ENCODE measurements at places on chromosomes 7 and 10.

DNA sequence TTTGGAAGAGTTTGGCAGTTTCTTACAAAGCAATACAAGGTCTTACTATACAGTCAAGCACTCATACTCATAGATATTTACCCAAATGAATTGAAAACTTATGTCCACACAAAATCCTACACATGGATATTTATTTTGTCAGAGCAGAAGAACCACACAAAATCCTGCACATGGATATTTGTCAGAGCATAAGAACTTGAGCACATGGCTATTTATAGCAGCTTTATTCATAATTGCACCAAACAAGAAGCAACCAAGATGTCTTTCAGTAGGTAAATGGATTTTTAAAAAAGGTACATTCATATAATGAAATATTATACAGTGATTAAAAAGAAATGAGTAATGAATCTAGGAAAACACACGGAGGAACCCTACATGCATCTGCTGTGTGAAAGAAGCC, 115.4 kb downstream of the BTAF1 start:
- no peak for DNase-seq

- DNase-seq = no peak
These were observed 46.2 kb upstream of the ZNF716 start for GRCh38 chr7:57403601-57404342.

DNA sequence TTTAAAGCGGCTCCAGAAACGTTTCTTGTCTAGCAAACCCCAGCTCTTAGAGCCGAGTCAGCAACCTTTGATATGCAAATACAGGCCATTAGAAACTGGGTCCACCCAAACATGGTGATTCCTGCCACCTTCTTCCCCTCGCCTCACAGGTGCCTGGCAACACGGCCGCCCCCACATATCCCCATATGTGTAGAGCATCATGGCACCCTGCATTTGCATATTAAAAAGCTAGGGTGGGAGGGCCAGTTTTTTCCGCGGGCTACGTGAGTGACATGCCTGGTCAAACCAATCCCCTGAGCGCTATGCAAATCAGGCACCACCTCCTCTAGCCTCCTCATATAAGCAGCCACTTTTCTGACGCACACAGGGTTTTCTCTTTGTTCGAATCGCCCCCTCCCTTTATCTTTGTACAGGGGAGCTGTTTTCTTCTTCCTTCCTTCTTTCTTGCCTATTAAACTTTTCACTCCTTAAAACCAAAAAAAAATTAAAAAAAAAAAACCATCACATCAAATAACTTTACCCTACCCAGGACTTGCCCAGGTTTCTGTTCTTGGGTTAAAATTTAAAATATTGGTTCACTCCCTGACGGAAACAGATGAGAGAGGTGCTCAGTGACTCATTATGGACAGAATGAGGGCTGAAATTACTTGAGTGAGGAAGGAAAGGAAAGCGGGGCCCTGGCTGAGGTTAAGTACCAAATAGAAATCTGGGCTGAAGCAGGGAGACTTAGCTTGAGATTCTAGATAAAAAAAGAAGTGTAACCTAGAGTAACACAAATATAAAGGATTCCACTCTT, 59.8 kb downstream of the COA1 start:
- DNase-seq = peak; percentile 98

DNA sequence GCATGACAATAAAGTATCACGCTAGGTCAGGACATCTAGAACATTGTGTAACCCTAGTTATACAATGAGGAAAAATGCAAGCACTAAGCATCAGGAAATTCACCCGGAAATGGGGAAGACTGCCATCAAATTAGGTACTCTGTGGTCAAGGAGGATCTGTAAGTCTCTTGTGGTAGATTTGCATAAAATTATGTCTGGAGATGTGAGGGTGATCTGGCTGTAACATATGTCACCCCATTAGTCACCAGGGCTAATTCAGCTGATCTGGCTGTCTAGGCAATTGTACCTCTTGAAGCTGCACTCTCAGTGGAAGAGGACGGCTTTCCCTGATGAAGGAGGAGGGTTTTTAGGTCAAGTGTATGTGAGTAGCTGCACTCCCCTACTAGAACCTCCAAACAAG, 14.8 kb downstream of the AKR1D1 start:
- DNase-seq = no peak

GRCh38 chr7:44767912-44768627, 19.4 kb downstream of the ZMIZ2 start:
- DNase-seq = no peak

- no peak for DNase-seq
These were observed 84.2 kb upstream of the FAM133B start for GRCh38 chr7:92674379-92674778.

Measured in GM23338 (cell line).